Stimulated activated CD4-positive, alpha-beta T cell treated with anti-CD3 and anti-CD28 coated beads, Interleukin-1b, Interleukin-23, amount 100 ng/mL, for 1 hour (primary cell): ENCODE measurements at places on chromosomes 12 and 14.

DNA sequence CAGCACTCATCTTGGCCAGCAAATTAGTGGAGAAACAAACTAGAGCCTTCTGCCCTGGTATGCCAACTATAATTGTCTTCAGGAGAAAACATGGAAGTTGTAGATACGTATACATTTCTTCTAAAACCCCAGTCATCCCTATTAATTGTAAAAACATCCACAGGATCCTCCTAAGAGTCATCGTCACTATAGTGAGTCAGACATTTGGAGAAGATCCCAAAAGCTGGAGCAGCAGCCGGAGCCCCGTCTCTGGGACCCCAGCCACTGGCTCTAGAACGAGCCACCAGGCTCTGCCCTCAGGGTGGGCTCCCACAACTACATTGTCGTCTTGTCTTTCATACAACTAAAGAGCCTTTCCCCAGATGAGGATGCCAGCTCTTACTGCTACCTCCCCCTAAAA, 15.5 kb downstream of the PRKAB1 start:
- no peak for DNase-seq

GRCh38 chr14:43677581-43677980, 829.5 kb downstream of the FSCB start:
- no peak for DNase-seq

GRCh38 chr12:2794736-2795289, at the start of gene FKBP4:
Gene FKBP4 (plus strand): TSS chr12:2794970. CDS start chr12:2795140, 170 bp downstream.
- peak; percentile 69 for DNase-seq

DNA sequence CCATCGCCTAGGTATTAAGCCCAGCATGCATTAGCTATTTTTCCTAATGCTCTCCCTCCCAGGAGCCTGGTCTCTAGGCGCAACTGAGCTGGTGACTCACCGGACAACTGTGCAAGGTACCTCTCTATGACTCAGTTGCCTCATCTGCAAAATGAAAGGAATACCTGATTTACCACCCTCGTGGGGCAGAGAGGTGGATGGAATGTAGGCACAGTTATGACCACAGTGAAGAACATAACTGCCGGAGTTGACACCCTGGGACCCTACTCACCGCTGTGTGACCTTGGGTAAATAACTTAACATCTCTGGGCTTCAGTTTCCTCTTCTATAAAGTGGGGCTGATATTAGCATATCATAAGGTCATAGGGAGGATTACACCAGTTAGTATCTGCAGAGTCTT, 22.6 kb downstream of the BCL11B start:
- DNase-seq: no peak

GRCh38 chr14:53628732-53629430, 327.7 kb downstream of the BMP4 start:
- no peak for DNase-seq

- DNase-seq: no peak
Measured at GRCh38 chr12:131944601-131945251, 5.0 kb upstream of the EP400 start.

- DNase-seq: no peak
Measured at GRCh38 chr12:132729541-132730320, 19.1 kb downstream of the PGAM5 start.

DNA sequence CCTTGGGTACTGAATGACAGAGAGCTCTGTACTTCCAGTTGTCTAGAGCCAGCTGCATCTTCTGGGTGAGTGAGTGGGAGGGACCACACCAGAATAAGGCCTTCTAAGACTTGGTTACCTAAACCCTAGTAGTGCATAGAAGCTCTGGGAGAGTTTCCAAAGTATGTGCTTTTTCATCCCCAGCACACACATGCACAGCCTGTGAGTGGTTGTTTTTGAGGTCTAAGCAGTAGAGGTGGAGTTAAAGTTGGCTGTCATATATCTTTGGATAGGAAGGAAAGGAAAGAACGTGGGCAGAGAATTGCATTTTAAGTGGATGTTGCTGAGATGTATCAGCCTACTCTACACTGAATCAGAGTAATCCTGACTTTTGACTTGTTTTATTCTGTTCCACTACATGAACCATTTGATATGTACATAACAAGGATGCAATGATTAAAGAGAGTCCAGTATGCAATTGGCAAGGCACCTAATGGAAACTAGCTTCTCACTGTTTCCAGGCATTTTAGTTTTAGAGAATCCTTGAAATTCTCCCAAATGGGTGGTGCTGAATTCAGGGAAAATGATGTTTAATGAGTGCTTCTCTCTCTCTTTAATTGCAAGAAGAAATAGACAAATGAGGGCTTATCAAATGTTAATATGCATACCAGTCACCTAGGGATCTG, 51.8 kb upstream of the PRICKLE1 start:
- no peak for DNase-seq

DNA sequence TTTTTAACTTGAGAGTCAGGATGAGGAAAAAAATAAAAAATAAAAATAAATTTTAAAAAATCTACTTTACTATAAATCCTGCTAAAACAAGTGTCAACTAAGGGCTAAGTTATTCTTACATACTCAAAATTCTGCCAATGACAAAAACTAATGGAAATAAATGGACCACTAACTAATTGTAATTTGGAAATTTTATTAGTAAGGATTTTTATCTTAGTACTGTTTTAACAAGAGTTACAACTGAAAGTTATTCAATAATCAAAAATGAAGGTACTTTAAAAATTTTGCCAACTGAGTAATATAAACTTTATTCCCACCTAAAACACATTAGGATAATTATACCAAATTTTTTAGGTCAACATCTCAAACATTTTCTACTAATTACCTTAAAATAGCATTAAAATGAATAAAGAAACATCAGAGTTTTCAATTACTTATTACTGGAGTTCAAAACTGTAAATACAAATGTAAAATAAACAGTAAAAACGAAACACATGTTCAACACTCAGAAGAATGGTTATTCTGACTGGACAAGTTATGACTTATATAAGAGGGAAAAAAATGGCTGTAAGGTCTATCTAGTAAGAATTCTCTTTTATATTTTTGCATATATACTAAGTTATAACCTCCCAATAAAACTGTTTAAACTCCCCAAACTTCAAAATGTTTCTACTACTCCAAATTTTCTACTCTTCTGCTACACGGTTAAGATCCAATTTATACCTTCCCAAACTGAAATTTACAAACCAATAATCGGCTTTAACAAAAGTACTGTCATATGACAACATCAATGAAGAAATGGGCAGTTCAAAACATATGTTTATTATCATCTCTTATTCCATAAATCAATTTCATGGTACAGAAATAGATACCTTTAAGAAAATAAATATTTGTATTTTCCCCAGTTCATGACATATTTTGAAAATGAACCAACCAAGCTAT, 2.7 kb downstream of the HECTD1 start:
- DNase-seq: no peak

- DNase-seq: no peak
Measured at GRCh38 chr12:12534166-12534866, 28.3 kb downstream of the DUSP16 start.

- DNase-seq: no peak
Measured at GRCh38 chr14:30894923-30895515, 20.7 kb downstream of the COCH start.

DNA sequence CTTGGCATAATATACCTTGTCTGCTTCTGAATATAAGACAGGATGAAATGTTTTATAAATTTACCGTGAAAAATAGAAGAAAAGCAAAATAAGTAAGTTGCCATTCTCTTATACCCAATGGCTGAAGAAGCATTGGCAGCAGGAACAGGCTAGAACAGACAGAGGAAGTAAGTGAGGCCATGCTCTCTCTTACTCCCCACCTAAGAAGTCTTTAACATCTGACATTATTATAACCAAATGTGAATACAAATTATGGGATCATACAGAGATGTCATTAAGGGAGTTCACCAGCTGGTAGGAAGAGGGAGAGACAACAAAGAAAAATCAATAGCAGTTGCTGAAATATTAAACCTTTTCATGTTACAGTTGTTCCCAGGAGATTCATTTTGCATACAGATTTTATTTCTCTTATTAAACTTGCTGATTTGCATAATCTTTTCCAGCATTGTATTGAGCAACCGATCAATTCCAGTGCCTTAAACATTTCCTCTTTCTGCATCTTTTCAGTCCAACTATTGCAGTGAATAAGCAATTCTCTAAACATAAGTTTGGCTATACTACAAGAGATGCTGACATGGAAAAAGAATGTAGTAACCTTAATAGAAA, 270.6 kb downstream of the SLC6A15 start:
- DNase-seq: no peak

GRCh38 chr14:22653012-22653621, 9.0 kb upstream of the OR6J1 start:
- DNase-seq: no peak

- DNase-seq: no peak
Measured at GRCh38 chr14:50087341-50088116, 28.8 kb downstream of the VCPKMT start.

DNA sequence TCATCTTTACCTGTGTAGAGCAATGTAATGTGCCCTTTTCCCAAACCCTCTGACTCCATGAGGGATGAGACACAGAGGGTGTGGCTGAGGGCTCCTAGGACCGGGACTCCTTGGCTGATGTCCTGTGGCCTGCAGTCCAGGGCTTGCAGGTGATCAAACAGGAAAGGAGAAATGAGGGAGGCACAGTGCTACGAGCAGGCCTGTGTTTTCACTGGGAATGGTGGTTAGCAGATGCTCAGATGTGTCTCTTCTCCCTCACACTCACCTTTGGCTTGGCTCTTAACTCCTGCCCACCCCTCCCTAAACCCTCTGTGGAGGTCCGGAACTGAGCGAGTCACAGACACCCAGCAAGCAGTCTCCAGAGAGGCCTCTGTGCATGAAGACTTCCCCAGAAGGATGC, 254.4 kb downstream of the DAD1 start:
- no peak for DNase-seq

GRCh38 chr14:105220699-105221597, 27.4 kb upstream of the BTBD6 start:
- no peak for DNase-seq

DNA sequence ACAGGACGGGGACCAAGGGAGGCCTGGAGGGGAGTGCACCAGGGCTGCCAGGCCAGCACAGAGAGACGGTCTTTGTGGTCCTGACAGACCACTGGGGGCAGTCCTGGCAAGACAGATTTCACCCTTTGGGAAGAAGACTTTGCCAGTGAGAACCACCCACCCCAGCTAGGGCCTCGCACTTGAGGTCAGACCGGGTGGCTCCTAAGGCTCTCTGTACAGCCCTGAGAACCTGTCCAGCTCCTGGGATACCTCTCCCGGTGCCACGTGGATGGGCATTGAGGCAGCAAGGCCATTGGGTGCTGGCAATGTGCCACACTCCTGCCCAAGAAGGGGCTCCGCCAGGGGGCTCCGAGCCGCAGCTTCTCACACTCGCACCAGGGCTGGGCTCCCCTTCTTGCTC, 42.4 kb downstream of the DEGS2 start:
- no peak for DNase-seq

- DNase-seq: no peak
Measured at GRCh38 chr12:122537021-122537420, 10.0 kb downstream of the KNTC1 start.

GRCh38 chr12:66196806-66197205, 7.8 kb downstream of the IRAK3 start:
- no peak for DNase-seq

DNA sequence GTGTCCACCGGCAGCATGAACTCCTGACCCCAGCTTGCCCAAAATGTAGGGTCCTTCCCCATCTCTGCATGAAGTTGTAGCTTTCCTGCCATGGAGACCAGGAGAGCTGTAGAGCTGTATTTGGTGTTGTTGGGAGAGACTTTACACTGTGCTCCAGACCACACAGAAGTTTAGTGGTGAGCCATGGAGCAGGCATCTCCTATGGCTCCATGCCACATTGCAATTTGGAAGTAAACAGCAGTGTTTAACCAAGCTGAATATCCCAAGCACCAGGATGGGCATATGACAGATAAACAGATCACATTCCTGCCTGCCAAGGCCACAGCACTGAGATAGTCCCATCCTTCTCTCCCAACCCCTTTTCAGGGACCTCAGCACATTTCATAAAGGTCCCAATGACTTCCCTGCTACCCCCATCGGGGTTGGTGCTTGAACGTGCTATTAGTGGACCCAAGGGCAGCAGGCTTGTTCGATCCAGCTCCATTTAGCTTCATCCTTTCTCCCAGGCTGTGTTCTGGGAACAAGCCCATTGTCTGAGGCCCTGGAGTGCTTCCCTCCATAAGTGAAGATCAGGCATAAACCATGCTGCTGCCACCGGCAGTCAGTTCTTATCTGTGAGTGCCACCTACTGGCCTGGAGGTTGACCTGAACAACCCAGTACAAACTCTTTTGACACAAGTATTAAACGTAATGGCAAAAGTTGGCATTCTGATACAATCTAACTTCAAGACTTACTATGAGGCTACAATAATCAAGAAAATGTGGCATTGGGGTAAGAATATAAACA, 172.3 kb upstream of the ATXN7L3B start:
- no peak for DNase-seq
